AG08396 (cell line): ENCODE measurements at places on chromosomes 4 and X.

GRCh38 chr4:87804871-87805270 is 5.5 kb downstream of the IBSP start:
- no peak for DNase-seq

DNA sequence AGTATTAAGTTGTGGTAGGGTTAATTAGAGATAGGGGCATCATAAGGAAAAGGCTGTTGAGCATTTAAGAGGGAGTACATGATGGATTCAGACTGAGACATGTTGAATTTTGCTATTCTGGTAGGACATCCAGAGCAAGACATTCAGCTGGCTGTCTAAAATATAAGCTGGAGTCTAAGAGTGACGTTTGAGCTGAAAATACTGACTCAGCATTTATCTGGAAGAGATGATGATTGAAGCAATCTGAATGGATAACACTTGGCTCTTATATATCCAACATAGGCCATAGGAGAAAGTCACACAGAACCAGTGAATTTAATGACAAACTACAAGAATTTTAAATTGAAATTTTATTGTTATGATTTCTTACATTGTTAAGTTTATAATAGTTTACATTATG is 114.3 kb downstream of the CENPC start:
- DNase-seq, result no peak

DNA sequence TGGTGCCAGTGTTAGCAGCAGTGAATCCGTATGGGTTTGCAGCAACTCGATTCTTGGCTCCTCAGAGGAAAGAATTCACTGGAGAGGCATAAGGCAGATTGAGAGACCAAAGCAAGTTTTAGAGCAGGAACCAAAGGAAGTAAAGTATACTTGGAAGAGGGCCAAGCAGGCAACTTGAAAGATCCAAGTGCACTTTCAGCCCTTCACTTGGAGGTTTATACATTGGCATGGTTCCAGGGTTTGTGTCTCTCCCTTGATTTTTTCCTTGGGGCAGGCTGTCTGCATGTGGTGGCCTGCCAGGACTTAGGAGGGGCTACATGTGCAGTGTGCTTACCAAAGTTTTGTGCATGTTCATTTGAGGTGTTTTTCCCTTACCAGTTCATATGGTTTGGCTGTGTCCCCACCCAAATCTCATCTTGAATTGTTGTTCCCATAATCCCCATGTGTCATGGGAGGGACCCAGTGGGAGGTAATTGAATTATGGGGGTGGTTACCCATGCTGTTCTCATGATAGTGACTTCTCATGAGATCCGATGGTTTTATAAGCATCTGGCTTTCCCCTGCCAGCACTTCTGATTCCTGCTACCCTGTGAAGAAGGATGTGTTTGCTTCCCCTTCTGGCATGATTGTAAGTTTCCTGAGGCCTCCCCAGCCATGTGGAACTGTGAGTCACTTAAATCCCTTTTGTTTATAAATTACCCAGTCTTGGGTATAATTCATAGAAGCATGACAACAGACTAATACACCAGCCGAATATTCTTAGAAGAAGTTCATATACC is 86.2 kb upstream of the TSPAN5 start:
- no peak for DNase-seq

- no peak for DNase-seq
Observed at GRCh38 chr4:185587427-185588161, 52.3 kb upstream of the PDLIM3 start.

DNA sequence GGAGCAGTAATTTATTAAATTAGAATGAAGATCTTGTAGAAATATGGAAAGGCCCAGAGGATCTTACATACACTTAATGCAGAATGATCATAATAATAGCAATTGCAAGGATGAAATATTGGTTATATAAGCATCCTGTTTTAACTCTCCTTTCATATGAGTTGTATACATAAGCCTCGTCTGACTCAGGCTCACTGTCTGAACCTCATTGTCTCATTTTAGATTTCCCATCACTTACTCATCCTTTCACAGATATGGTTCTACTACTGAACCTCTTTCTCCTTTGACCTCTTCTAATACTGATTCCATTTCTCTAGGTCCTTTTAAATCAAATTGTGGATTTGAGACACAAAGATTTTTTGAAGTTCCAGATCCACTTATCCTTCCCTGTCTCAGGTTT is 277.3 kb upstream of the TRPC5 start:
- no peak for DNase-seq

- DNase-seq, result peak; percentile 17
Observed at GRCh38 chr4:24032371-24032989, 142.6 kb upstream of the PPARGC1A start.

- DNase-seq, result no peak
Observed at GRCh38 chr4:8250227-8250626, 19.3 kb upstream of the HTRA3 start.

DNA sequence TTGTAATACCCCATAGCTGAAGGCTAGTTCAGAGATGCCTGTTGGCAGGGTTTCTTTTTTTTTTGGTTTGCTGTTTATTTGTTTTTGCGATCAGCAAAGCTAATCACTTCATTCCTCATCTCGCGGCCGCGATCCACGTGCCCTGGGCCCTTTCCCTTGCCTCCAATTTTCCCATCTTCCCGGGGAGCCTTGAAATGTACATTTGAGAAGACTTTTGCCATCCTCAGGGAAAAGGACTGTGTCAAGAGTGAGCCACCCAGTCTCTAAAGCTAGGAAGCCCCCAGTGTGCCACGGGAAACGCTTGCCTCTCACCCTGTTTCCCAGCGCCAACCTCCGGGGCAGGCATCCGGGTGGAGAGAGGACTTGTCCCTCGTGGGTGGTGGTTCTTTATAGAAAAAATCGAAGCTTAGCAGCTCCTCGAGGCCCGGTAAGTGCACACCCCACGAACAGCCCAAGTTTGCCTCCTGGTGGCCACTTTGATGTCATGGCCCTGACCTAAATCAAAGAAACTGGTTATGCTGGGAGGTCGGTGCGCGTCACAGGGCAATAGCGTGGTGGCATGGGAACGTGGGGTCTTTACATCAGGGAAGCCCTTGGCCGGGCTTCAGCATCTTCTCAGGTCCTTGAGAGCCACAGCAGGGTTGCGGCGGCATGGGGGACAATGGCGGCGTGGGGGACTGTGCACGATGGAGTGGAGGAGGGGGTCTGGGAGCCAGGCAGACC is 42.0 kb downstream of the MAP7D3 start:
- peak; percentile 54 for DNase-seq

GRCh38 chrX:13078739-13079444 is 34.5 kb upstream of the FAM9C start:
- DNase-seq, result peak; percentile 41

DNA sequence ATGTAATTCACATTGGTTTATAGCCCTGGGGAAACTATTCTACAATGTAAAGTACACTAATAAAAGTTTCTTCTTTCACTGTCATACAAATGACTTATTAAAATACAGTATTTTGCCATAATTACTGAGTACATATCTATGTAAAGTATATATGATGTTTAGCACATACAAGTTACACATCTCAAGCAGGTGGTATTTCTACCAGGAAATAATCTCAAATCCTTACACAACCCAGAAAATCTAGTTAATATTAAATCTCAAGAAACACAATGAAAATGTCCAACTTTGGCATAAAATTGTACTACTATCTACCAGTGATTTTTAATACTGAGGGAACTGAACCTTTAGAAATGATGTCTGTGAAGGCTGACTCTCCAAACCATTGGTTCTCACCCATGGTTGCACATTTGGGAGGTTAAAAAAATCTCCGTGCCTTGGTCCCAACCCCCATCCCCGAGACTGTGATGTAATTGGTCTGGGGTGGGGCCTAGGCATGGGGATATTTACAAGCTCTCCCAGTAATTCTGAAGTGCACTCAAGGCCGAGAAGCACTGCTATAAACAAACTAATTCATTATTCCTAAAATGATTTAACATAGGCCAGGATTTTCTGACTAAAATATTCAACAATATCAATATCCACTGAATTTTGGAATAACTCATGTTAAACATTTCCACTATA is 27.6 kb downstream of the MAP3K15 start:
- DNase-seq, result no peak

- DNase-seq, result no peak
Observed at GRCh38 chrX:1545776-1546408, 8.9 kb upstream of the P2RY8 start.

DNA sequence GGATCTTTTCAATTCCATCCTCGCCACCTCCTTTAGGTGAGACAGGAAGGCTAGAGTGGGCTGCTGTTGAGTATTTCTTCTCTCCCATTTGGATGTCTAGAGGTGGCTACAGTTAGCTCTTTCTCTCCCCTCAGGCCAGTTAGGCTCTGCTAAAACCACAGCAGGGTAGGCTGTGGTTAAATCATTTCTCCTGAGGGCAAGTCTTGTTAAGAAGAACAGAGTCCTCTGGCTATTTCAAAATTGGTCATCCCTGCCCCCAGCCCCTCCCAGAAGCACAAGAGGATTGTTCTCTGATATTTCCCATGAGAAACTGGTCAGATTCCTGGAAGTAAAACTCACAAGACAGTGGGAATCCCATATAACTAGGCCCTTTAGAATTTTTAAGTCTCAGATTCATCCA is 1359.5 kb downstream of the TECRL start:
- no peak for DNase-seq

DNA sequence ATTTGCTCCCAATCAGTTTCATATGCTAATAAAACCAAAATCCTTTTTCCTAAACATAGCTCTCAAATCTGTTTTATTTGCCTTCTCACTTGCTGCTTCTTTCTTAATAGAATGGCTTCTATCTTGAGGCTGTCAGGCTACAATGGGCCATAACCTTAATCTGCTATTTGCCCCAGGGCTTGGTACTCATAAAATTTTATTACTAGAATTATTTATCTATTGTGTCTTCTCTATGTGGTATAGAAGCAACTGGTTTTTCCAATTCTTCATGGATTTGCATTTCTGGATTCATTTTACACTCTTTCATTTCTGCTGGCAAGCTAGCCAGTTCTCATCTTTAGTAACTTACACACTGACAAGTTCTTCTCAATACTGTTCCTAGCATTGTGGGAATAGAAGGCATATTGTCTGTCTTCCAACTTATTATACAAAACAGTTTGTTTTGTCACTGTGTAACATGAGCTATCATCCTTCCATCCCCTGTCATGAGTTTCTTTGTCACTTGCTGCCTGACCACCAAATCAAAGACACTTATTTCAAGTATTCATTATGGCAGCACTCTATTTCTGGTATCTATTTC is 96.6 kb upstream of the KCNIP4 start:
- no peak for DNase-seq

- DNase-seq, result no peak
Observed at GRCh38 chr4:102533904-102534303, 32.7 kb downstream of the NFKB1 start.

GRCh38 chrX:134571796-134572195 is 86.5 kb downstream of the PLAC1 start:
- DNase-seq, result no peak

DNA sequence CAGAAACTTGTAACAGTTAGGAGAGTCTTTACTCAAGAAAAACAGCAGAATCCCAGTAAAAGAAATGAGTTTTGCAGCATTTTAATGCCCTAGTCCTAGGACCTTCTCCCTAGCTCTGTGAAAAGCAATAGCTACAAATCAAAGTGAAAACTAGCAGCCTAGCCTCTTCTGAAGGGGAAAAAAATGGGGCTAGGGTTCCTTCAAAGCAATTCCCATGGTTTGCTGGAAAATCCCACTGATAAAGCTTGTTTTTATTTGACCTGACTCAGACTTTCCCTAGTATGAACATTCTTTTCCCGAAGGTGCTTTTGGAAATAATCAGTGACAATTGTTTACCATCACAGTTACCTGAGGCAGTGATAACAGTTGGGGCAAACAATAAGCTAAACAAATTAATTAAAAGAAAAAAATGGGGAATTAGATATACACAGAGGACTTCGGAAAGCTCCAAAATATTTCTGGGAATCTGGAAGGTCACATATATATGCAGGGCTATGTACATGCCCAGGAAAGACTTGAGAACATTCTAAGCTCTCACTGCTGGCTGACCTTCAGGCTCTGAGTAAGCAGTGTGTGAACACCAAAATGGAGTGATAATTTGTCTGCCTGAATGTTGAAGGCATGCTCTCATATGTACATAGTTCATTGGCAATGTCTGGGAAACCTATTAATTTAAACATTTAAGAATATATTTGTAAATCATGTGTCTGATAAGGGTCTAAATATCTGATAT is 285.9 kb downstream of the KCTD8 start:
- DNase-seq, result no peak

DNA sequence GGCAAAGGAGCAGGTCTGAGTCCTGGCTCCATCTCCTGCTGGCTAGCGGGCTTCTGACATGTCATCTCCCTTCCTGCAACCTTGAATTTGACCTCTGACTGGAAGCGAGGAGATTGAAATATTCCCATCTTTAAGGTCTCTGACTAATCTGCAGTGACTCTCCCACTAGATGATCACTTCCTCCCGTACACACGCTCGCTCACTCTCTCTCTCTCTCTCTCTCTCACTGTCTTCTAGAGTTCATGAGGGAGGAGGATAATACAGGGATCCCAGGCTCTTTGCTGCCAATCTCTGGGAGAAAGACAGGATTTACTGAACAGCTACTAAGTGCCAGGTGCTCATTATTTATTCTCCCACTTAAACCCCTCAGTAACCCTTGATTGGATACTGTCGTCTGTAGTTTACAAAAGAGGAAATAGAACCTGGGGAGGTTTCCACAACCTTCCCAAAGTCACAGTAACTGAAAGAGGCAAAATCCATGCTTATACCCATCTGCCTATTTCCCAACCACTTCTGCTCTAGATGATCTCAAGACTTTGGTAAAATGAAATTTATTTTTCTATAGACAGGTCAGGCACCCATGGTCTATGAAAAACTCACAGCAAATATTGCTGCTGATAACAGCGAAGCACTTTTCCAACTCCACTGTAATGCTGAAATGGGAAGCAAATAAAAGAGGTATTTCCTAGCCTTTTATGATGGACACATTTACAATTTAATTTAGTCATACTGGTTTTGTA is 193.5 kb upstream of the C1QTNF7 start:
- DNase-seq, result peak; percentile 56

GRCh38 chrX:154827194-154828015 is 7.1 kb downstream of the SMIM9 start:
- no peak for DNase-seq

DNA sequence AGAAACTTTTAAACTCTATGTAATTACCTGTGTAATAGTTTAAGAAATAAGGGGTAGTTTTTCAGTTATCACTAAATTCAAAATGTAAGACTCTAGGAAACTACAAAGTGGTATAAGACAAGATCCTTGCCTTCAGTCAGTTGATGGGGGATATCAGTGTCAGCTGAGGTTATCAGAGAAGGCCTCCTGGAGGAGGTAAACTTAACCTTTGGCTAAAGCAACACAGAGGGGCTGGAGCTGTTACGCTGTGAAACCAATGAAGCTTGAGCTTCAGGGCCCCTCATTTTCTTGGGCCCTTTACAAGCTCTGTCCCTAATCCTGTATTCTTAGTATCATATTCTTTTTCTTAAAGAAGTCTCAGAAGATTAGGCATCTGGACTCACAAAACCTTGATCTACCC is 35.9 kb downstream of the FAM13A start:
- DNase-seq, result no peak

GRCh38 chr4:88971536-88971935 is 85.4 kb downstream of the FAM13A start:
- no peak for DNase-seq
